ENCODE measurements at places on chromosomes 6 and 20.

DNA sequence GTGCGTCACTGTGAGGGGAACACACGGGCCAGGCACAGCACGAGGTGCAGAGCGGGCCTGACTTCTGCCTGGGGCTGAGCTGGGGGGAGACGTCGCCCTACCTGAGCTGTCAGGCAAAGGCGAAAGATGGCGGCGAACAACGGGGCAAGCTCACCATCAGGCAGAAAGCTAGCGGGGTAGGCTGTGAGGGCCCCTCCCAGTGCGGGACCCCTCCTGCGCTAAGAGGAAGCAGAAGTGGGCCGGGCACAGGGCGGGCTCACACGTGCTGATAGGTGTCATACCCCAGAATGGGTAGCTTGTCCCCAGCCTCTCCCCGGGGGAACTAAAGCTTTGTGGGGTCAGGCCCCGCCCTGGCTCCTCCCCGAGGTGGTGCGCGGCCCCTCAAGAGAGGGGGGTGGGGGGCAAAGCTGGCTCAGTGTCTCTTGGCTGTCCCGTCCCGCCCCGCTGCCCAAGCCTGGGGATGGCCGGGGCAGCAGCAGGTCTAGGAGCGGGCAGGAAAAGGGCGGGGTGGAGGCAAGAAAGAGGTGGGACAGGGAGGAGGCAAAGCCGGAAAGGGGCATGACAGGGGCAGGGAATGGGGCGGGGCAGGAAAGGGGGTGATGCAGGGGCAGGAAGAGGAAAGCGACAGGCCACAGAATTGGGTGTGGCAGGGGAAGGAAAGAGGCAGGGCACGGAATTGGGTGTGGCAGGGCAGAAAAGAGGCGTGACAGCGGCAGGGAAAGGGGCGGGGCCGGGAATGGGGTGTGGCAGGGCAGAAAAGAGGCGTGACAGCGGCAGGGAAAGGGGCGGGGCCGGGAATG lies 14.7 kb downstream of the UCKL1 start:
- DNase-seq = peak; percentile 68

- DNase-seq = no peak
Observed at GRCh38 chr6:3919130-3919628, 70.0 kb downstream of the FAM50B start.

GRCh38 chr6:169621311-169621710 lies 80.5 kb downstream of the WDR27 start:
- no peak for DNase-seq

- no peak for DNase-seq
Observed at GRCh38 chr20:19341348-19342053, 129.1 kb downstream of the SLC24A3 start.

DNA sequence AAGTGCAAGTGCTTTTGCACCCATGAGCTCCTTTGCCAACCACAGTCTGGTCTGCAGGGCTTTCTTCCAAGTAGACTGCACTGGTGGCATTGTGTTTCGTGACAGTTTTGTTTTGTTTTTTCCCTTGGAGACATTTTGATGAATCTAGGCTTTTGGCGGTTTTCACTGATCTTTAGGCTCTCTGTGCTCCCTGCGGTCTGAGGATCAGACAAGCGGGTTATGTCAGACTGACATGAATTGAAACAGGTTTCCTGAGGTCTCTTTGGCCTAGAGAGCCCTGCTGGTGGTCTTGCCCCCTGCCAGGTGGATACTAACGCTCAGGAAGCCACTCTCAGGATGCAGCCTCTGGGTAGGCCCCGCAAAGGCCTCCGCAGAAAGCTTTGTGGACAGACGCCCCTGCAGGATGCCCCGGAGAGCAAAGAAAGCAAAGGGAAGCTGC lies 555.4 kb upstream of the AGPAT4 start:
- DNase-seq = no peak

DNA sequence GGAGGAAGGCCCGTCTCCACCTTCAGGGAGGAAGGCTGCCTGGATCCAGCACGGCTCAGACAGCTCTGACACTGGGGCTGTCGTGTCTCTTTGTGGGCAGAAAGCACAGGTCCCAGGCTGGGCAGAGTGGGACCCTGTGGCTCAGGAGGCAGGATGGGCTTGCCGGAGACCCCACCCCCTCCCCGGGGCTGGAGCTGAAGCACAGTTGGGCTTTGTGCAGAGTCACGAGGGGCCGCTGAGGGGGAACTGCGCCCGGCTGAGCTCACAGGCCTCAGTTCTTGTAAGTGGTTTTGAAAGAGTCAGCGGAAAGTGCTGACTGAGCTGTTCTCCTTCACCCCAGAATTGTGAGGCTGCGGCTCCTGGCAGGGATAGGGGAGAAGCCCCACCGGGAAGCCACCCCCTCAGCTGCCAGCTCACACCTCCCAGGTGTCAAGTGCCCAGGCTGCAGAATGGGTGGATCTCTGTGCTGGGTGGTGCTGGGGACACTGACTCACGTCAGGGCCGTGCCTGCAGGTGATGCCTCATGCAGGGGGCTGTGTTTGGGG lies 145.5 kb upstream of the RNF24 start:
- DNase-seq = peak; percentile 10

- no peak for DNase-seq
Observed at GRCh38 chr20:37405351-37405897, 59.5 kb downstream of the SRC start.

GRCh38 chr6:87907521-87907920 lies 140.1 kb upstream of the SPACA1 start:
- DNase-seq = peak; percentile 17

GRCh38 chr20:18983796-18984195 lies 170.2 kb downstream of the SCP2D1 start:
- no peak for DNase-seq

GRCh38 chr6:109024368-109024767 lies 70.3 kb downstream of the SESN1 start:
- no peak for DNase-seq

DNA sequence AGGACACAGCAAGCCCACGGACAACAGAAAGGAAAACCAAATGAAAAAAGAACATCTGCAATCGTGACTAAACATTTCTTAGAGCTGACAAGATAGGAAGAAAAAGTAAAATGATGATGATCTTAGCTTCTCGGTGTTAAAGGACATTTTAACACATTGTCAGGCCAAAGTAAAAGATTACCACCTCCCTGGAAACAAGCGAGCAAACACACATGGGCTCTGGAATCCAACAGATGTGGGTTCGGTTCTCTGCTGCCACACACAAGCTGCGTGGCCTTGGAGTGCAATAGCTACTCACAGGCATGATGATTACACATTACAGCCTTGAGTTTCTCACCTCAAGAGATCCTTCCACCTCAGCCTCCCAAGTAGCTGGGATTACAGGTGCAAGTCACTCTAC lies 7.5 kb upstream of the AAR2 start:
- no peak for DNase-seq

GRCh38 chr6:3895805-3896204 lies 46.6 kb downstream of the FAM50B start:
- DNase-seq = no peak

GRCh38 chr20:63682384-63683139 lies 13.9 kb upstream of the TNFRSF6B start:
- DNase-seq = no peak

GRCh38 chr6:30171677-30172471 lies 8.5 kb downstream of the TRIM15 start:
- DNase-seq = no peak

- DNase-seq = no peak
Observed at GRCh38 chr6:129446272-129447197, 263.4 kb downstream of the ARHGAP18 start.

DNA sequence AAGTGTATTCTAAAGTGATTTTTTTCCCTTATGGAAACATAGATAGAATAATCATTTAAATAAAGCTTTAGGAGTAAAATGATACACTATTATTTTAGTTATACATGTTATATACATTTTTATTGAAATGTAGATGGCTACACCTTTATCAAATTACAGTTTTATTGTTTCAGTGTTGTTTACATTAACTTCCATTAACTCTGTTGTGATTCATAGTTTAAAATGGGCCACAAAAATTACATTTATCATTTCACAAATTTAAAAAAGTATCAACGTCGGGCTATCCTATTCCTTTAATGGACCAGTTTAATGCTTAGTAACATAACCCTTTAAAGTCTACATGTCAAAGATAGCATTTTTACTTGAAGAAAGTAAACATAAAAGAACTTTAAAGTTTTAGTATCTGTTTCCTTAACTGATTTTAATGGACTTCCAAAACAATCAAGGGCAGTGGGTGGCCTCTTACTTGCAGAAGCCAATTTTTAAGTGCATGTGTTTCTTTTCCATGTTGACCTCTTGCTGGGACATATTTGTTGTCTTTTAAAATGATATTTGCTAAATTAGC lies 47.8 kb upstream of the FLRT3 start:
- DNase-seq = no peak

DNA sequence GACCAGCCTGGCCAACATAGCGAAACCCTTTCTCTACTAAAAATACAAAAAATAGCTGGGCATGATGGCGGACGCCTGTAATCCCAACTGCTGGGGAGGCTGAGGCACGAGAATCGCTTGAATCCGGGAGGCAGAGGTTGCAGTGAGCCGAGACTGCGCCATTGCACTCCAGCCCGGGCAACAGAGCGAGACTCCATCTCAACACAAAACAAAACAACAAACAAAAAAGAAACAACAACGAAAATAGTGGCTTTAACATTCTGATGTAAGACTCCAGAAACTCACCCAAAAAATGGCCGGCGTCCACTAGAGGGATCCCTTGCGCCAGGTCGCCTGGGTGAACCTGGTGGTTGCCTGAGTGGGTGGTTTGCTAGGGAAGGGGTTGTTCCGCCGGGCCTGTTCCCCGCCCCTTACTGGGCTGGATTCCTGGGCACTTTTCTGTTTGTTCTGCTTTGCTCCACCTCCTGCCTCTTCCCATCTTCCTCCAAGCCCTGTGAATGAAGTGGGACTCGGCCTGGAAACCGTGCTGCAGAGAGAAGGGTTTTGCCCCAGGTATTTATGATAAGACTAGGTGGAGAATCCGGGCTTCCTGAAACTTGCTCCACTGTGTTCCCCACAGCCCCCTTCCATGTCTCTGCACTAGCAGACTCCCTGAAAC lies 1.5 kb downstream of the PABPC1L start:
- peak; percentile 13 for DNase-seq

DNA sequence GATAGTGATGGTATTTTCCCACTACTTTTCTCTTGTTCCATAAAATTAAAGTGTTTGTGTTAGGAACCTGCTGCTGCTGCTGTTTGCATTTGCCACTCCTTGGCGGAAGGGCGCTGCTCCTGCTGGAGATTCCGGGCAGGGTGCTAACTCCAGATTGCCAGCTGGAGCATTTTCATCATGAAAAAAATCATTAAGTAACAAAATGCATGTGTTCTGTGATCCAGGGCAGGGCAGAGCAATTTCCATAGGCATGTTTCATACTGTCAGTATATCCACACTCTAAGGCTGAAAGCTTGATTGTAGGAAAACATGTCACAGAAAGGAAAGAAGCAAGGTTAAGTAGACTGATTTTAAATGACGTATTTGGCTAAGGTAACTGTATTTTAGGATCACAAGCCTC lies 24.0 kb downstream of the PBOV1 start:
- DNase-seq = no peak

GRCh38 chr6:168260420-168260987 lies 59.1 kb downstream of the DACT2 start:
- DNase-seq = no peak

DNA sequence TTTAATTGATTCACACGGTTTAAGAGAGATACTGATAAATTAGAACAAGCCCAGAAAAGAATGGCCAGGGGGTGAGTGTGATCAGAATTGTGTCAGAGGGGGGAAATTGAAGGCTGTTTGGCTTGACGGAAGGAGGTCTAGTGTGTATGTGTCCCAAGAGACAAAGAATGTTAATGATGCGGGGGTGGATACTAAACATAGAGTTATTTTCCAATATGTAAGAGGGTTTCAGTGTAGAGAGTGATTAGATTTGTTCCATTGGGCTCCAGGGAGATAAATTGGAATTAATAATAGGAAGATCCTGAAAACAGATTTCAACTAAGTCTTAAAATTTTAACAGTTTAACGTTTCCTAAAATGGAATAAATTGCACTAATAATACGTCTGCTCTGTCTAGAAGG lies 38.1 kb upstream of the UTRN start:
- no peak for DNase-seq

GRCh38 chr20:62824476-62825332 lies 7.9 kb downstream of the COL9A3 start:
- no peak for DNase-seq

DNA sequence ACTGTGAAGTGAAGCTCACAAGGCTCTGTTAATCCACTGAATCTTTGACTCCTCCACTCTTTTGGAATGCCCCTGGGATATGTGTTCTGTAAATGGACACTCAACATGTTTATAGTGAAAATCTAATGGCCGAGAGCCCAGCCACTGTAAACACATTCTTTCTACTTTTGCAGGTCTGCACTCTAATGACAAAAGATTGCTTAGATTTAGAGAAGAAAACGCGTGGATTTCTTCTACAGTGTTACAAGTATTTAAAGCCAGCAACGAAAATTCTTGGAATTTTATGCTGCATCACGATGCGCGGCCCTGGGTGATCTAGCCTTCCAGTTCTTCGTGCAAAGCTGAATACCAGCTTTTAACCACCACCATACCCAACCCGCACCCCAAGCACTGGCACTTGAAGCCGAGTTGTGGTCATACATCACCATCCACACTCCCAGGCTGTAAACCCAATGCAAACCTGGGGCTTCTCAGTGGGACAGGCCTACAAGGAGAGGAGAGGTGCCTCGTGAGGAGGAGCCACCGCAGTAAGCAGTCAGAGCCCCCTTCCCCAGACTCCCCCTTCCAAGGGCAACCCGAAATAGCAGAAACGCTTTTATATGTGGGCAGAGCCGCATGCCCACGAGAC lies 3.7 kb upstream of the FOXO3 start:
- DNase-seq = no peak

- no peak for DNase-seq
Observed at GRCh38 chr6:111888928-111889695, 15.9 kb upstream of the FYN start.

Data from effector memory CD8-positive, alpha-beta T cell (primary cell).